ENCODE measurements at places on chromosomes 7 and 10. TPM values are rescaled to one million over a fixed set of nuclear protein-coding genes. Genes with fewer than 3 reads are reported as not detected.

Gene FAM25C
- total RNA-seq: not detected

Gene EBLN1
- not detected for total RNA-seq

Gene DGKI
- 4.0 TPM for total RNA-seq

Gene LEP
- 0.09 TPM for total RNA-seq

Gene BUD23
- total RNA-seq: 61.8 TPM

Gene AKR1E2
- 13.9 TPM for total RNA-seq

Gene CFAP69
- 7.7 TPM for total RNA-seq

Gene MUC3A
- total RNA-seq: not detected

Gene UFSP1
- total RNA-seq: 4.1 TPM

Gene BTRC
- 10.8 TPM for total RNA-seq

Gene LIPN
- total RNA-seq: not detected

Gene AKR1C8
- not detected for total RNA-seq

Gene TMEM273
- total RNA-seq: under 0.01 TPM

Gene HOXA5
- total RNA-seq: 1.4 TPM

Gene PDE1C
- 0.92 TPM for total RNA-seq

Gene TRIM74
- total RNA-seq: 0.09 TPM

Gene SPDYE16
- not detected for total RNA-seq

Gene UROS
- 71.7 TPM for total RNA-seq

Gene MBLAC1
- total RNA-seq: 2.4 TPM

Gene ST8SIA6
- total RNA-seq: not detected

Gene TMEM139
- total RNA-seq: not detected

Gene NAT16
- not detected for total RNA-seq

Gene OR6V1
- not detected for total RNA-seq

Gene NME8
- total RNA-seq: not detected

Gene CFAP46
- 0.37 TPM for total RNA-seq

Gene GPR37
- 3.8 TPM for total RNA-seq

Gene ARMS2
- total RNA-seq: not detected

Gene MRLN
- not detected for total RNA-seq

Gene CRHR2
- not detected for total RNA-seq

Gene CCDC71L
- total RNA-seq: 206 TPM

Gene SLC35B4
- total RNA-seq: 24.7 TPM

Gene ZNF488
- not detected for total RNA-seq

Gene HOXA2
- 0.18 TPM for total RNA-seq

Gene INPP5F
- 14.5 TPM for total RNA-seq

Gene THSD7A
- 0.55 TPM for total RNA-seq

Gene MMS19
- total RNA-seq: 41.4 TPM

Gene HOXA13
- 5.7 TPM for total RNA-seq

Gene AHR
- 97.4 TPM for total RNA-seq

Gene ACADSB
- total RNA-seq: 8.0 TPM

Gene AKR1C3
- total RNA-seq: 82.3 TPM

Gene RTKN2
- 1.00 TPM for total RNA-seq

Gene CDC14C
- total RNA-seq: not detected

Gene WNT8B
- not detected for total RNA-seq

Gene PNLIPRP3
- total RNA-seq: 0.09 TPM

Gene KIF11
- total RNA-seq: 3.4 TPM

Gene SPDYE5
- not detected for total RNA-seq

Gene FRMD4A
- total RNA-seq: 10.7 TPM

Gene TMEM229A
- total RNA-seq: not detected

Gene CFAP70
- 0.92 TPM for total RNA-seq

Gene AKR1C1
- total RNA-seq: 321 TPM

Gene IFIT2
- total RNA-seq: 3.1 TPM
